ENCODE measurements at places on chromosomes 6 and 20. TPM values are rescaled to one million over a fixed set of nuclear protein-coding genes. Genes with fewer than 3 reads are reported as not detected.
A peak's percentile ranks its signal among the peaks of the same experiment; 100 is the strongest.

- peaks cover 3% of the 10 kb centered on the region for H3K36me3 ChIP-seq
- H3K27ac ChIP-seq, result peak overlapping the region; percentile 7
- no peaks in the 10 kb centered on the region for H3K27me3 ChIP-seq
- DNase-seq, result no peak
- peaks cover 4% of the 10 kb centered on the region for H3K4me1 ChIP-seq
Measured at GRCh38 chr6:100724696-100725095, 156.4 kb downstream of the ASCC3 start.

- no peaks in the 10 kb centered on the region for H3K4me1 ChIP-seq
- no peaks in the 10 kb centered on the region for H3K27me3 ChIP-seq
- no peaks in the 10 kb centered on the region for H3K36me3 ChIP-seq
- no peak for DNase-seq
- H3K4me3 ChIP-seq, result no peak overlapping the region
- no peak overlapping the region for H3K27ac ChIP-seq
Measured at GRCh38 chr6:96110878-96111277, 95.1 kb downstream of the FUT9 start.

DPPA5 gene
- not detected for total RNA-seq

LRRC1 gene
- total RNA-seq, result 36.2 TPM

WFDC11 gene
- total RNA-seq, result not detected

BTN3A1 gene
- 10.5 TPM for total RNA-seq

All from progenitor cell of endocrine pancreas (in vitro differentiated cells).